GM23248 (cell line): ENCODE measurements at places on chromosomes 13 and 19. TPM values are rescaled to one million over a fixed set of nuclear protein-coding genes. Genes with fewer than 3 reads are reported as not detected.

The NHLRC3 gene
- 7.6 and 12.9 TPM in 2 replicates for total RNA-seq

The FBXO27 gene
- total RNA-seq = 0.54 and 2.8 TPM in 2 replicates

The SNRPA gene
- total RNA-seq = 30.6 and 35.3 TPM in 2 replicates

The CEACAM19 gene
- 0.51 and 1.9 TPM in 2 replicates for total RNA-seq

The NUFIP1 gene
- 1.0 and 1.3 TPM in 2 replicates for total RNA-seq

The SYNE4 gene
- total RNA-seq = not detected in 2 replicates

The PABPC3 gene
- under 0.01 TPM in 2 replicates for total RNA-seq

The HIF3A gene
- not detected in 2 replicates for total RNA-seq

The MCOLN1 gene
- total RNA-seq = 4.9 and 5.9 TPM in 2 replicates

The TSHZ3 gene
- 20.9 and 24.0 TPM in 2 replicates for total RNA-seq

The HDGFL2 gene
- total RNA-seq = 50.7 and 57.4 TPM in 2 replicates

The IL17D gene
- total RNA-seq = 0.54 TPM in 1 of 2 replicates, not detected in the other

The ZNF549 gene
- total RNA-seq = 3.5 and 5.6 TPM in 2 replicates

The VSTM2B gene
- not detected in 2 replicates for total RNA-seq

The PCDH8 gene
- total RNA-seq = not detected in 2 replicates

The FGF21 gene
- total RNA-seq = not detected in 2 replicates

The FFAR2 gene
- not detected in 2 replicates for total RNA-seq

The RNF113B gene
- total RNA-seq = not detected in 2 replicates

The CRTC1 gene
- total RNA-seq = 1.2 and 1.4 TPM in 2 replicates

The RNF225 gene
- not detected in 2 replicates for total RNA-seq

The CYP4F8 gene
- not detected in 2 replicates for total RNA-seq

The IGSF23 gene
- total RNA-seq = not detected in 2 replicates

The MAP4K1 gene
- not detected in 2 replicates for total RNA-seq

The STAP2 gene
- total RNA-seq = 1.8 and 6.4 TPM in 2 replicates

The EFNB2 gene
- total RNA-seq = 0.43 TPM in 1 of 2 replicates, not detected in the other

The LGI4 gene
- 0.86 TPM in 1 of 2 replicates, not detected in the other for total RNA-seq

The SLC25A41 gene
- total RNA-seq = not detected in 2 replicates

The OR4F17 gene
- total RNA-seq = not detected in 2 replicates

The SPINT2 gene
- total RNA-seq = 3.2 and 9.5 TPM in 2 replicates

The FREM2 gene
- total RNA-seq = not detected in 2 replicates

The CAPN12 gene
- total RNA-seq = 0.11 and 0.89 TPM in 2 replicates

The GFY gene
- not detected in 2 replicates for total RNA-seq

The ZNF536 gene
- 0.13 and 0.43 TPM in 2 replicates for total RNA-seq

The GAMT gene
- total RNA-seq = 39.8 and 43.7 TPM in 2 replicates

The ZBTB45 gene
- 5.9 and 9.0 TPM in 2 replicates for total RNA-seq

The NPAS1 gene
- total RNA-seq = 8.6 and 10.6 TPM in 2 replicates

The ZNF134 gene
- total RNA-seq = 23.6 and 27.6 TPM in 2 replicates

The ZNF667 gene
- total RNA-seq = 5.3 and 5.6 TPM in 2 replicates

The BICRA gene
- 0.86 and 3.8 TPM in 2 replicates for total RNA-seq

The ZNF610 gene
- 2.8 and 3.5 TPM in 2 replicates for total RNA-seq

The IRS2 gene
- total RNA-seq = 7.3 and 7.7 TPM in 2 replicates

The ATP4B gene
- total RNA-seq = not detected in 2 replicates

The FCGBP gene
- not detected in 2 replicates for total RNA-seq

The ZNF850 gene
- total RNA-seq = 1.2 and 1.5 TPM in 2 replicates

The ICAM5 gene
- 45.4 and 48.7 TPM in 2 replicates for total RNA-seq

The ADGRE3 gene
- not detected in 2 replicates for total RNA-seq

The GRK1 gene
- not detected in 2 replicates for total RNA-seq

The HOMER3 gene
- 107 and 134 TPM in 2 replicates for total RNA-seq

The FFAR3 gene
- total RNA-seq = not detected in 2 replicates

The CERS4 gene
- total RNA-seq = not detected in 2 replicates

The NLRP7 gene
- not detected in 2 replicates for total RNA-seq
